ENCODE measurements at places on chromosomes 6 and 20. TPM values are rescaled to one million over a fixed set of nuclear protein-coding genes. Genes with fewer than 3 reads are reported as not detected.

The CST2 gene
- total RNA-seq: 0.44 TPM

The NKAPL gene
- not detected for total RNA-seq

The PAQR8 gene
- total RNA-seq: 1.1 TPM

The C20orf96 gene
- 10.9 TPM for total RNA-seq

The ALDH8A1 gene
- total RNA-seq: 0.40 TPM

The TUBB2A gene
- total RNA-seq: 80.3 TPM

The EYA4 gene
- total RNA-seq: 11.4 TPM

The OSER1 gene
- total RNA-seq: 50.9 TPM

The C20orf202 gene
- not detected for total RNA-seq

The GSTA2 gene
- total RNA-seq: not detected

The MCCD1 gene
- not detected for total RNA-seq

All from A549 treated with CpdA at 1 μM for 4 hours (cell line).